ENCODE measurements at places on chromosomes 11 and 22. TPM values are rescaled to one million over a fixed set of nuclear protein-coding genes. Genes with fewer than 3 reads are reported as not detected.

- no peak for DNase-seq
- H3K4me1 ChIP-seq = peaks cover 14% of the 10 kb centered on the region
- no peak overlapping the region for H3K27ac ChIP-seq
These were observed 5.1 kb downstream of the PPP2R5B start for GRCh38 chr11:64929625-64930024.

- DNase-seq = no peak
- no peaks in the 10 kb centered on the region for H3K4me1 ChIP-seq
- no peaks in the 10 kb centered on the region for H3K27me3 ChIP-seq
- H3K27ac ChIP-seq = no peak overlapping the region
These were observed 38.2 kb downstream of the ATXN10 start for GRCh38 chr22:45709866-45710265.

DNA sequence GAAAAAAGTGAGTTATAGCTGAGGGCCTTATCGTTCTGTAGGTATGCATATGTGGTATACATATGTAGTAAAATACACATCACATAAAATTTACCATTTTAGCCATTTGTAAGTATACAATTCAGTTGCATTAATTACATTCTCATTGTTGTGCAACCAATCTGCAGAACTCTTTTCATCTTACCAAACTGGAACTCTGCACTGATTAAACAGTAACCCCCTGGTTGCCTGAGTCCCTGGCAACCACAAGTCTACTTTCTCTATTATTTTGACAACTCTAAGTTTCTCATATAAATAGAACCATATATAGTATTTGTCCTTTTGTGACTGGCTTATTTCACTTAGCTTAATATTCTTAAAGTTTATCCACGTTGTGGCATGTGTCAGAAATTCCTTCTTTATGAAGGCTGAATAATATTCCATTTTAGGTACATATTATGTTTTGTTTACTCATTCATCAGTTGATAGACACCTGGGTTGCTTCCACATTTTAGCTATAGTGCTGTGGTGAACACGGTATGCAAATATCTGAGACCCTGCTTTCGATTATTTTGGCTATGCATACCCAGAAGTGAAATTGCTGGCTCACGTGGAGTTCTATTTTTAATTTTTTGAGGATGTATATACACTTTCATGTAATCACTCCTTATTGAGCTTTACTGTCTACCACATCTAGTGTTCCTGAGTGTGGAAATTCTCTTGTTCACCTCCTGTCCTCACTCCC, 1.6 kb upstream of the DDX10 start:
- H3K27ac ChIP-seq = no peak overlapping the region
- H3K4me1 ChIP-seq = peaks cover 13% of the 10 kb centered on the region
- no peak overlapping the region for H3K4me3 ChIP-seq
- H3K27me3 ChIP-seq = no peaks in the 10 kb centered on the region
- H3K36me3 ChIP-seq = peaks cover 3% of the 10 kb centered on the region

VSIG2 gene
- polyA plus RNA-seq = 1.1 TPM

Measured in muscle of leg (tissue), 16 donors.